ENCODE measurements at places on chromosomes 16 and 17.

GRCh38 chr16:68223072-68223471 is 12.9 kb downstream of the ESRP2 start:
- DNase-seq, result no peak

DNA sequence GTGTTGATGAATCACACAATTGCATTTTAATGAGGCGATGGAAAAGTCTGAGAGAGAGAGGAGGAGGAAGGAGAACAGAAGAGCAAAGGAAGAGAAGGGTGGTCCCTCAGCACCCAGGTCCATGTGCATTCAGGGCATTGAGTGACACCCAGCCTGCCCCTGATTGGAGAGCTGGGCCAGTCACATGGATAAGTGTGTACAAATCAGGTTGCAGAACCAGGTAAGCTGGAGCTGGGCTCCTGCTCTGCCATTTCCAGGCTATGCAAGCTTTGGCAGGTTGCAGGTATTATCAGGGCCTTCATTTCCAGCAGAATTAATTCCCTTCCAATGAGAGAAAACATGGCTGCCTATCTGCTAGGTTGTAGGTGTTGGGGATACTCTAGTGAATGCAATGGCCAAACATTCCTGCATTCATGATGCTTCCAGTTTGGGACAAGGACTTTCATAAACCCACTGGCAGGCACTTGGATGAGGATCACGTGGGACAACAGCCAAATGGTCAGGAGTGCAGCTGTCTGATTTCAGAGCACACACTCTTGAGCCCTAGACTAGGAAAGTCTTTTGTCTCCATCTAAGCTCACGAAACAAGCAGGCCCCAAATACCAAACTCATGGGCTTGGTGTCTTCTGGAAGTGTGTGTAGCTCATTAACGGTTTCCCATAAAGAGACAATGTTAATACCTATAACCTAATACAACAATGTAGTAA is 577.9 kb upstream of the CDH5 start:
- no peak for DNase-seq

DNA sequence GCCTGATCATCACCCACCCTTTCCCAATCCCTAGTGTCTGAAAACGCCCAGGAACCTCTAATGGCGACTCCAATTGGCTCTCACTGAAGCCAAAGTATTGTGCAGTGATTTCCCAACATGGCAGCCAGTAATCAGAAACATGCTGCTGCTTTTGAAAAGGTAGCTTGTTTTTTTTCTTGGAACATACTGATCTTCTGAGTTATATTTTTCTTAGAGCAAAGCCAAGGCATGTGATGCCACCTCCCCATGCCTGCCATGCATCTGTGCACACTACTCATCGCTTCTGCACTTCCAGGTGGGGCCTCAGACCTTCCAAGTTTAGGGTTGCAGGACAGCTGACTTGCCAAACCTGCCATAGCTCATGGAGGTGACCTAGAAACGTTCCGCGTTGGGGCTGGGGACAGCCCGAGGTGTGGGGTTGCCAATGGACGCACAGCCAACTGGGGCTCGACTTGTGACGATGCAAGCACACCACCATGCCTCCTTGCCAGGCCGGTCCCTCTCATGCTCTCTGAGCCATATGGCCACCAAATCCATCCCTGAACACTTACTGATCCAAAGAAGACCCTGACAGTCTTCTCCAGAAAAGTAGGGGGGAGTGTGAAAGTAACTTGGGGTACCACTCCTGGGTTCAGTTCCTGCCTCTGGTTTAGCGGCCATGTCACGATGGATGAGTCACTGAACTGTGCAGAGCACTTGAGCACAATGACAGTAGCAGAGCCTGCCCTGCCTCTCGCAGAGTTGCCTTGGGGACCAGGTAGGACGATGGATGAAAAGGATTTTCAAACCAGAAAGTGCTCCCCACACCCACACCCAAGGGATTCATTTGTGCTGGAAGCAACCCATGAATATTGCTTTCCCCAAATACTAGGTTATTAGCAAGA is 155.7 kb downstream of the CCDC182 start:
- DNase-seq, result no peak

- DNase-seq, result peak; percentile 33
Measured at GRCh38 chr17:7439462-7440112, at the start of gene FGF11. FGF11 (plus strand) TSS chr17:7439512; CDS start chr17:7439621, 109 bp downstream.

- DNase-seq, result no peak
Measured at GRCh38 chr16:57693550-57693949, 1.1 kb upstream of the DRC7 start.

GRCh38 chr17:79695293-79695790 is 35.4 kb upstream of the ENPP7 start:
- no peak for DNase-seq

GRCh38 chr17:36463916-36464764 is 22.3 kb upstream of the ZNHIT3 start:
- peak; percentile 90 for DNase-seq

GRCh38 chr16:84982434-84982833 is 28.9 kb downstream of the ZDHHC7 start:
- peak; percentile 64 for DNase-seq

- DNase-seq, result no peak
Measured at GRCh38 chr17:83173914-83174361, 94.5 kb downstream of the METRNL start.

GRCh38 chr17:79365836-79366770 is 244.7 kb downstream of the RBFOX3 start:
- no peak for DNase-seq

All from OCI-M1 (cell line).